ENCODE measurements at places on chromosomes 11 and 22.

DNA sequence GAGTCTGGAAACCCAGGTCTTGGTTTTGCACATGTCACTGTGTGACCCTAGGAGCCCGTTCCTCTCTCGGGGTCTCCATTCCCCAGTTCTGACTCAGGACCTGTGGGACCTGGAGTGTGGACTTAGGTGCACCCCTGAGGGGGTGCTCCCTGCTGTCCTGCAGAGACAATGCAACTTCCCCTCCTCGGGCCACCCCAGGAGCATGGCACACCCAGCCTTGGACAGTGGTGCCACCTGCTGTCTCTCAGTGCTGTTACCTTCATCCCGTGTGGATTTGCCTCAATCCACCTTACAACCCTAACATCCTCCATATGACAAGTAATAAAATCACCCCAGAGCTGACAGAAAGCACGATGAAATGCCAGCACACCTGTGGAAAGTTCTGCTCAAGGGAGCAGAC, 27.5 kb upstream of the CRYBB3 start:
- peak; percentile 2 for DNase-seq

DNA sequence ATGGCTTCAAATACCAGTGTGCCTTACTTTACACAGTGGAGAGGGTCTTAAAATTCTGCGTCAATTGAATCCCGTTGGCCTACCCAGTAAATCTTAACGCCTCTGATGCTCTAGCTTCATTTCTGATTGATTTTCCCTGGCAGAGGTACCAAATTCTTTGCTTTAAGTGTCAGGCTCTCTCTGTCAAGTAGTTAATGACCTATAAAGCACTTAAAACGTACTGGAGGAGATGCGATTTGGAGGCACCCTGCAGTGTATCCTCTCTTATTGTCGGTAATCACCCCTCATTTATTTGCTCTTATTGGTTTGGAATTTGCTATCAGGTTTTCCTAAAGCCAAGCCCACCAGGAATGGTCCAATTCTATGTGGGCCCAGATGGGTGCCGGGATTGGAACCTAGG, 59.2 kb downstream of the NFAM1 start:
- DNase-seq: no peak

DNA sequence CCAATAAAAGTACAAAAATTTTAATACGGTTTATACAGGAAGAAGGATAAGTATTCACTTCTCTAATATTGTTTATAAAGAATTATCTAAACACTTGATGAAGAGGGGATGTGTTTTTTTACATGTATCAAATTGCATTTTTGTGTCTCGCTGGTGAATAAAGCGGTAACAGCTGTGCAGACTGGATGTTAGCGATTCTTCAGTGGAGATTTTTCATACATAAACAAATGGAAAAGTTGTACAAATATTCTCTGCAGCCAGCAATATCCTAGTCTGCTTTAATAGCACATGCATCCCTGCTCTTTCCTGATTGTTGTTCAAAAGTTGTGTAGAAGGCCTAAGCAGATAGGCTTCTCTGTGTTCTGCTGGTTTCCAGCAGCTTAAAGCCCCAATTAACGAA, 369.3 kb downstream of the SOX6 start:
- DNase-seq: no peak

DNA sequence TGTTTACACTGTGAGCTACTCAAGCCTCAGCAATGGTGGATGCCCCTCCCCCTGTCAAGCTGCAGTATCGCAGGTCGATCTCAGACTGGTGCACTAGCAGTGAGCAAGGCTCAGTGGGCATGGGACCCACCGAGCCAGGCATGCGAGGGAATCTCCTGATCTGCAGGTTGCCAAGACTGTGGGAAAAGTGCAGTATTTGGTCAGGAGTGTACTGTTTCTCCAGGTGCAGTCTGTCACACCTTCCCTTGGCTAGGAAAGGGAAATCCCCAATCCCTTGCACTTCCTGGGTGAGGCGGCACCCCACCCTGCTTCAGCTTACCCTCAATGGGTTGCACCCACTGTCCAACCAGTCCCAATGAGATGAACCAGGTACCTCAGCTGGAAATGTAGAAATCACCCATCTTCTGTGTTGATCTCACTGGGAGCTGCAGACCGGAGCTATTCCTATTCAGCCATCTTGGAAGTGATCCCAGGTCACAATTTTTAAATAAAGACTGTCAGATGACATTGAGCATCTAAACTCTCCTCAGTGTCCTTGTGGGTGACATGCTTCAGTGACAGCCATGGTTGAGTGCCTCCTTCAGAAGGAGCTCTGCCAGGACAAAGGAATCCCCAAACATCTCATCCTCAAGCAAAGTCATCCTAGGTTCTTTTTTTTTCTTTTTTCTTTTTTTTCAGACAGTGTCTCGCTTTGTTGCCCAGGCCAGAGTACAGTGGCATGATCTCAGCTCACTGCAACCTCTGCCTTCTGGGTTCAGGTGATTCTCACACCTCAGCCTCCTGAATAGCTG, 10.8 kb downstream of the SLC22A24 start:
- no peak for DNase-seq

DNA sequence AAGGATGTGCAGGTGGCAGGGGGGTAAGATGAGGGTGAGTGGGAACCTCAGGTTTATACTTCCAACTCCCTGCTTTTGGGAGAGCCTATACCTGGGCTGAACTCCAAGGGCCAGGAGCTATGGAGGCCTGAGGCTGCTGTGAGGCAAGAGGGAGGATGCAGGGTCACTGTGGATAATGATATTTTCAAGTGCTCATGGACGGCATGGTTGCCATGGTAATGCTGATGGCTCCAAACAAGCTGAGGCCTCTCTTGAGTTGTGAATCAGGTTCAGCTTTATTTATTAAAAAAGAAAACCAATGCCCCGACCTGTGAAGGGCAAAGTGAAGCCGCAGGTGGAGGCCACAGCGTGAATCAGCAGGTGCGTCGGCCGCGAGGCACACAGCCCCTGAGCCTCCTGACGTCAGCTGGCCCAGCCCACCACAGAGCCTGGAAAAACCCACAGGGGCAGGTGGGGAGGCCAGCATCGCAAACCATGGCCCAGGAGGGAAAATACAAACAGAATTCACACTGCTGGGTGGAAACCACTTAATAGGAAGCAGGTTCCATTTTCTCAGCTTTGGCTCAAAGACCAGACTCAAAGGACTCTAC, 17.4 kb upstream of the CREB3L1 start:
- DNase-seq: no peak

DNA sequence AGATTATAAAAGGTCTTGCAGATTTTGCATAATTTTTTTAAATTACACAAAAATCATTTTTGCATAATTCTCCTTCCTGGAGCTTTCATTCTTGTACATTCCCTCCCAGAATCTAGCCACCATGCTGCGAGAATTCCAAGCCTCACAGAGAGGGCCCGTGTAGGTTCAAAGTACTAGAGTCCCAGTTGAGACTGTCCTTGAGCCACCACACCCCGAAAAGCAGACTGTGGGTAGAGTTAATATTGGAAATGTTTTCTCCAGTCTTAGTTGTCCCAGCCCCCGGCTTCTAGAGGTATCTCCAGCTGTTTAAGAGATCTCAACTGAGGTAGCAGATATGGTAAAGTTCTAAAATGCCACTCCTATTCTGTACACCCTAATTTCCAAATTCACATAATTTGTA, 407.3 kb upstream of the ANO3 start:
- DNase-seq: no peak

GRCh38 chr11:90476442-90477007, 253.7 kb upstream of the CHORDC1 start:
- DNase-seq: no peak

GRCh38 chr11:67375320-67376055, 2.1 kb upstream of the CLCF1 start:
- no peak for DNase-seq

- no peak for DNase-seq
Observed at GRCh38 chr11:84558085-84558905, 1068.8 kb downstream of the DLG2 start.

DNA sequence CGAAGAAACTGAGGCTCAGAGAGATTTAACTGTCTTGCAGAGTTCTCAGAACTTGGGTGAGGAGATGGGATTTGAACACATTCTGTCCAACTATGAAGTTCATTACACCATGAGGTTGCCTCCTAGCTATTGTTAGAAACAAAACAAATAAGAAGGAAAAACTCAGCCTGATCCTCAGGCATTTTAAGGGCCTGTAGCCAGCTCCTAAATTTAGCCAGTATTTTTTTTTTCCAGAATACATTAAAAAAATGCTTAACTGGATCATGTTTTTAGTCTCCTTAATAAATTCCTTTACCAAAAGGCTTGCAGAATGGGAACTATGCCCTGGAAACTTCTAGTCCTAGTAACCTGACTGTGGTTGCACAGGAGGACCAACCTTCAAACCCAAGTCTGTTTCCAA, 212.0 kb downstream of the CSNK2A3 start:
- no peak for DNase-seq

GRCh38 chr11:46505741-46506482, 87.9 kb downstream of the AMBRA1 start:
- no peak for DNase-seq

GRCh38 chr22:50296658-50297490, 10.6 kb downstream of the PLXNB2 start:
- no peak for DNase-seq

DNA sequence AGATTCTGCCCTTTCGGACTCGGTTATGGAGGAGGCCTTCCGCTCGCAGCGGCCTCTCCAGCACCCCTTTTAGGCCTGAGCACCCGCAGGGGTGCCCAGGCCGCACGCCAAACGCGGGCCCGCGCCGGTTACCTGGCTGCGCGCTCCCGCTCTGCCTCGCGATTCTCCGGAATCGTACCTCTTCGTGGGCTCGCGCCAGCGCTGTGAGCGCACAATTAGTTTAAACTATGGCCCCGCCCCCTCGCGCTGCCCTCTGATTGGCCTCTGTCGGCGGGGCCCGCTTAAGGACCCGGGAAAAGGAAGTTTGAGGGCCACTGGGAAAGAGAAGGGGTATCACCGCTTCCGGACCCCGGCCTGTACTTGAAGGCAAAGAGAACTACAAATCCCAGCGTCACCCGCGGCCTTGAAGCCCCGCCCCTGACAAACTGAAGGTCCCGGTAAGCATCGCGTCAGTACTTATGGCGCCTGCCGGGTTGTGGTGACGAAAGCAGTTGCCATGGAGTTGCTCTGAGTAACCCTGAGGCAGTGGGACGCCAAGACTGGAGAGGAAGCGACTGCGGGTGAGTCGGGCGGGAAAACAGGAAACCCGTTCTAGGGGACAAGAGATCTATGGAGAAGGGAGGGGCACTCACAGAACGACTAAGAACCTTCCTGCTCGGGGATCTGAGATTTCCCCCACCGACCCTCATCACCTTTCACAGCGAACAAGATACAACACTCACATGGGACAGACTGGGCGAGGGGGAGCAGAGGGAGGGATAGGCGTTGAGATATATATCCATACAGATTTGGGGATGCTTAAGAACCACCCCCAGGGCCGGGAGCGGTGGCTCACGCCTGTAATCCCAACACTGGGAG, at the start of the genes LRRC51 and NUMA1:
Gene LRRC51, plus strand, starts transcription at position 525 of the 858 bp plus-strand sequence. CDS start 8,234 bp downstream, outside the sequence.
Gene NUMA1, minus strand, starts transcription at position 217 of the 858 bp plus-strand sequence. CDS start 44,599 bp downstream, outside the sequence.
- DNase-seq: peak; percentile 98

DNA sequence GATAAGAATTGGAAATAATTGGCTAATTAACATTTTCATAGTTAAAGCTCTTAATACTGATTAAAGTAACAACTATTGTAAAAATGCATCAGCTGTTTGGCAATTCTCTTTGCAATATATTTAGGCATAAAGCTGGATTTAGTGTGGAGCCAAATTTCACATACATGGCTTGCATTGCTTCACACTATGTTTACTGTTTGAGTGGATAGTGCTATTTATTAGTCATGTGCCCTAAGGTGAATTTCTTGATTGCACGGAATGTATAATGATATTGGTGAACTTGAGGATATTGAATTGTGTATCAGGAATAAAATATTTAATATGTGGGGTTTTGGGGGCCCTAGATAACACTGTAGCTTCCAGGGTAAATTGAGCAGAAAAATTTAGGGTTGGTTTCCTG, 100.9 kb downstream of the AASDHPPT start:
- DNase-seq: no peak

DNA sequence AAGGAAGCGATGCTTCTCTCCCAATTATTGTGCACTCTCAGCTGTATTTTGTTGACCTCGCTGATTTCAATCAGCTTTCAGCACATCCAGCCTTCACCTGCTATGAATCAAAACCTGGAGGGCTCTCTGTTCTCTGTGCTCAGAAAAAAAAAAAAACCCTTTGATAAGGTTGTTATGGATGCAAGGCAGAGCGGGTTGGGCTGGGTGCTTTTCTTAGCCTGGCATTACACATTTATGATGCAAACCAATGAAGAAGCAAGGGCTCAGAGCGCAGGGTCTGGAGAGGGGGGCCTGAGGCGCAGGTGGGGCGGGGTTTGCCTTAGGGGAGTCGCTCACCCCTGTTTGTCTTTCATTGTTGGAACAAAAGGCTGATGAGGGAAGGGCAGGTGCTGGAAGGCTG, 86.0 kb upstream of the CADM1 start:
- DNase-seq: no peak

- DNase-seq: no peak
Observed at GRCh38 chr11:65975771-65976170, 14.2 kb downstream of the SART1 start.

DNA sequence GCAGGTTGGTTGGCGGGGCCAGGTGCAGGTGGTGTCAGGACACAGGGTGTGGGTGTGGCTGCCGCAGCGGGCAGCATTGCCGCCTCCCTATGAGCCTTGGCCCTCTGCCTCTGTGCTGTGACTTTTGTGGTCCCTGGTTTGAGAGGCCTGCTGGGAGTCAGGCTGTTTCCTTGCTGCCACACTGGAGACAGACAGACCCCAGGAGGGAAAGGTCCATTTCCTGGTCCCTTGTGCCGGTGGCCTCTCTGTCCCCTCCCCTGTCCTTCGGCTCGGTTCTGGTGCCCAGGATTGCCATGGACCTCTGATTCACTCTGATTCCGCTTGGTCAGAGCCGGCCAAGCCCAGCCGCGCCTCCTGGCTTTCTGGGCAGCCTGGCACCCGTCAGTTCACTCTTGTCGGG, 196.9 kb downstream of the TBC1D22A start:
- DNase-seq: no peak

DNA sequence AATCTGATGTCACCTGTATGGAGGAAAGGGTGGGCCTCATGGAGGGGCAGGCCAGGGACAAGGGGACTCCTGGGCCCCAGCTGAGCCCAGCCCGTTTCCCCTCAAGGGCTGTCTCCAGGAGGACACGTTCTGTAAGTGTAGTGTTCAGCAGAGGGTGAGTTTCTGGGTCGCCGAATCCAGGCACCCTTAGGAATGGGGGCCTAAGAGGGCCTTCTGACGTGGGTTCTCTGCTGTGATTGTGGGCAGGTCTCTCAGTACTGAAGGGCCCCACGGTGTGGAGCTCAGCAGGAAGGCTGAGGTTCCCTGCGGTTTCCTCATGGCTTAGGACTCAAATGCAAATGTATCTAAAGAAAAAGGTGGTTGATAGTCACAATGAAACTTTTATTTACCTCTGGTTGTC, 6.5 kb downstream of the PTDSS2 start:
- DNase-seq: no peak
